ENCODE measurements at places on chromosomes 1 and 21.

GRCh38 chr1:4880626-4881025 is 226.2 kb downstream of the AJAP1 start:
- DNase-seq, result no peak

DNA sequence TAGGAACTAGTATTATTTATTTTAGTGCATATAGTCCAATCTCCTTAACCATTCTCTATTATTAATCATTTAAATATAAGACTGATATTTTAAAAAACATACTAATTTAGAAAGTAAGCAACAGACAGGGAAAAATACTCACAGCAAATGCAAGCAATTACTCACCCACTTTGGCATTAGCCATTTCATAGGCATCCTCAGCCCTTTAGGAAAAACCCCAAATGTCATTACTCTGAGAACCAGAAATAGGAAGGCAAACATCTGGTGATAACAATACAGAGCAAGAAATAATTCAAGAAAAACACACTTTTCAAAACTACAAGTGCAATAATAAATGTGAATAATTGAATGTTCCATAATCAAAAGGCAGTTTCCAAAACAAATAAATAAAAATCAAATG is 545.1 kb downstream of the PLPP3 start:
- DNase-seq, result no peak

- no peak for DNase-seq
These were observed 87.0 kb downstream of the ACBD6 start for GRCh38 chr1:180415236-180415848.

GRCh38 chr1:121558514-121558913 is 373.7 kb downstream of the SRGAP2C start:
- DNase-seq, result no peak

GRCh38 chr1:64287071-64287470 is 83.6 kb downstream of the UBE2U start:
- DNase-seq, result no peak

- DNase-seq, result peak; percentile 17
These were observed at the start of gene TGFB2 for GRCh38 chr1:218344814-218345672. Gene TGFB2, plus strand, starts transcription at chr1:218345336. Its CDS starts 1,366 bp downstream, at chr1:218346702.

DNA sequence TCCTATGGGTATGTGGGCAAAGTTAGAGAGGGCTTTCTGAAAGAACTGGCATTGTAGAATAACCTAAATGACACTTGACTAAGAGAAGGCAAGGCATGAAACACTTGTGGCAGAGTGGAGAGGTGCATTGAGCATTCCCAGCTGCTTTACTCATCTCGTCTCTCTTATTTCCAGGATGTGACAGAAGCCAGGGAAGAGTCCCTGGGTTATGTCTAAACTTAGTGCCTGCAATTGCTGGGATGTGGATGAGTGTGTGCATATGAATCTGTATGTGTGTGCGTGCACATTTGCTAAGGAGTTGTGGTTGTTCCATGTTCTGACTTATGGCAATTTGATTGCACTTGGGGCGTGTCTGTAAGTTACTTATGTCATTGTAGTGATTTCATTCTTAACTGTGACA is 1326.5 kb upstream of the B3GALT2 start:
- no peak for DNase-seq

GRCh38 chr1:50968821-50969610 is 1.0 kb upstream of the CDKN2C start:
- DNase-seq, result peak; percentile 30

GRCh38 chr1:101284021-101284420 is 47.2 kb downstream of the S1PR1 start:
- no peak for DNase-seq

GRCh38 chr1:45836451-45836850 is 33.0 kb downstream of the MAST2 start:
- DNase-seq, result no peak

DNA sequence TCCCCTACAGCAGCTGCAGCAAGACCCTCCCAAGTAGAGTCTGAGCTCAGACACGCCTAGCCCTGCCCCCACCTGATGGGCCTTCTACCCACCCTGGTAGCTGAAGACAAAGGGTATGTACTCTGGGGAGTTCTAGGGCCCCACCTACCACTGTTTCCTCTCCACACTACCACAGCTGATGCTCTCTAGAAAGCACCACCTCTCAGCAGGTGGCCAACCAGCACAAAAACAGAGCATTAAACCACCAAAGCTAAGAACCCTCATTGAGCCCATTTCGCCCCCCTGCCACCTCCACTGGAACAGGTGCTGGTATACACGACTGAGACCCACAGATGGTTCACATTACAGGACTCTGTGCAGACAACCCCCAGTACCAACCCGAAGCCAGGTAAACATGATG is 258.9 kb downstream of the SETD4 start:
- DNase-seq, result no peak

- DNase-seq, result no peak
These were observed 1.0 kb downstream of the KCNK1 start for GRCh38 chr1:233614743-233615521.

GRCh38 chr1:182707122-182707521 is 22.7 kb upstream of the RGS8 start:
- no peak for DNase-seq

DNA sequence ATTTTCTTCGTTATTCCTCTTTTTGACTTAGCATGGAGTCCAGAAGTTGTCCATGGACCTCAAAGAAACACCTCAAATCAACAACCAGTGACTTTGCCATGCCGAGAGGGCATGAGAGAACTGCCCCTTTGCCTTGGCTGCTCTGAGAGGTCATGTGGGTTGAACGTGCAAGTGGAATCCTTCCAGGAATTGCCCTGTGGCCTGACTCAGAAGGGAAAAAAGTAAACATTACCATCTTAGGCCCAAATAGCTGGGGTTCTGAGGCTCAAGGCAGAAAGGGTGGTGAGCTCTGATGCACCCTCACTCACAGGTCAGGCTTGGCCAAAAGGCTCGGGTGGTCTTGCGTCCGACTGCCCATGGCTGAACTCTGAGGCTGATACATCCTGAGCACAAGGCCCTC is 15.1 kb downstream of the STUM start:
- DNase-seq, result no peak

DNA sequence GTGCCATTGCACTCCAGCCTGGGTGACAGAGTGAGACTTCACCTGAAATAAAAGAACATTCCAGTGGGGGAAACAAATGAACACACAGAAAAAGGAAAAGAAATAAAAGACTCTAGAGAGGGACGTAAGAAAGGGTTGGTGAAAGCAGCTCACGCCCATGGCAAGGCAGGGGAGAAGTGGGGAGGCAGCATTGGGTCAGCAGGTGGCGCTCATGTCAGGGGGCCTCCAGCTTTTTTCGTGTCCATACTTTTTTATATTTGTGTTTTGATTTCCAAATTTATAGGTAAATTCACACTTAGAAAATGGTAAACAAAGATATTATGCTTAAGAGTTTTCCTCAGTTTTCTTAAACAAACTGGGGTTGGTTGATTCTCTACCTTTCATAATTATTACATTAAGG is 45.5 kb downstream of the VPS13D start:
- peak; percentile 58 for DNase-seq

DNA sequence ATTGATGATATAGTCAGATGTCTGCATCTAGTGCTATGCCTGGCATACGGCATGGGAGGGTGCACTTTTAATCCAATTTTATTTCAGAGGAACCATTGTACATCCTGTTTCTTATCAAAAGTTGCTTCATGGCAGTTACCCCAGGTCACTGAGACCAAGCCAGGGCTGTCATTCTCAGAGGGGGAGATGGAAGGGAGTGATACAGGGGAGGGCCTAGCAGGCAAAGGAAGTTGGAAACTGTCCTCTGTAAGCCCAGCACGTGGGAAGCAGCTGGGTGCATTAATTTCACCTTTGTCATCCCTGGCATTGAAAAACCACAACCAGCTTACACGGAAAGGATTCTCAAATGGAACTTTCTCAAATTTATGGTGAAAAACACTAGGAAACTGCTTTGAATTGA is 458.7 kb upstream of the ADAMTS5 start:
- DNase-seq, result no peak

DNA sequence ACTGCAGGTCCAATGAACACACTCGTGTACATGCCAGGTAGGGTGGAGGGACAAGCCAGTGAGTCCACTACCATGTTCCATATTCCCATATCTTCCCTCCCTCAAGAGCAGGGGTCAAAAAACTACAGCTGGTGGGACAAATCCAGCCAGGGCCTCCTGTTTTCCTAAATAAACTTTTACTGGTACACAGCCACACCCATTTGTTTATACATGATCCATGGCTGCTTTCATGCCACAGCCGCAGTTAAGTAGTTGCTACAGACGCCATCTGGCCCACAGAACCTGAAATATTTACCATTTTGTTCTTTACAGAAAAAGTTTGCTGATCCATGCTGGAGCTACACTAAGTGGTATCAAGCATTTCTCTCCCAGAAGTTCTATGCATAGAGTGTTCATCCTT is 42.4 kb downstream of the CASQ2 start:
- no peak for DNase-seq

DNA sequence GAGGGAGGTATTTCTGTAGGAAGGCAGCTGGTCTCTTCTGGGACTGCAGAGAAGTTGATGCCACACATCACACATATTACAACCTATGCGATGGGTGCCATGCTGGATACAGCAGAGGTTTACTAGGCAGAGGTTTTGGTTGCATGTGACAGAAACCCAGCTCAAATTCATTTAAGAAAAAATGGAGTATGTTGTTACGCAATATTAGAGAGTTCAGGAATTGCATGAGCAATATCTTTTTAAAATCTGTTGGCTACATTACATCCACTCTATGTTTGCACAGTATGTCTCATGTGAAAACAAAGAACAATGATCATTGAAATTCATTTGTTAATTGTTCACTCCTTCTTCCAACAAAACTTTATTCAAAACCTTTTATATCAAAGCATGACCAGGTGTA is 425.2 kb downstream of the RWDD3 start:
- DNase-seq, result no peak

GRCh38 chr1:156477526-156478249 is 22.9 kb downstream of the MEF2D start:
- DNase-seq, result no peak

- peak; percentile 79 for DNase-seq
These were observed 14.0 kb downstream of the RHBG start for GRCh38 chr1:156383023-156383422.

- peak; percentile 71 for DNase-seq
These were observed 14.4 kb downstream of the SMYD3 start for GRCh38 chr1:246492611-246493245.

GRCh38 chr1:51648180-51649109 is 31.6 kb downstream of the OSBPL9 start:
- DNase-seq, result no peak

- no peak for DNase-seq
These were observed 22.0 kb downstream of the UBIAD1 start for GRCh38 chr1:11294951-11295350.

DNA sequence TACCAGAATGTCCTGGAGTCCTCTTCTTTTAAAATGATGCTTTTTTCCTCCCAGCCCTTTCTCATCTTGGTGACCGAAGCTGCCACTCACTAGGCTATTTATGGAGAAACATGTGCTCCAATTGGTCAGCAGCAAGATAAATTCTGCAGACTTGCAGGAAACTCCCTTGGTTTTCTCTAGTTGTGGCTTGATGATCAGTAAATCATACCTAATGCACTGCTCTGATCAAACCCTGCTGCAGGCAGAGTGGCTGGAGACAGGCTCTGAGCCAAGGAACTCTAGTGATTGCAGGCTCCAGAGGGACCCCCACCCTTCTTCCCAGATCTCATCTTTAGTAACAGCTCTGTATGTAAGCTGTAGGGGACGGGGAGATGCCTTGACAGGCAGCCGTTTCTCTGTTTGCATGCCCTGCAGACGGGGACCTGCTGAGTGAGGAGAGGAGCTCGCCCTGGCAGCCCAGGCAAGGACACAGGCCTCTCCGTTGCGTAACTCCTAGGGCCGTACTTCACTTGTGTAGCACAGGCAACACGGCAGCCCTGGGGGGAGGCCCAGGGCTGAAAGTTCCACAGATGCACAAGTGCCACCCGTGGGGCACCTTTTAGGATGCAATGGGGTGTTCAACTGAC is 14.5 kb downstream of the SLC6A17 start:
- DNase-seq, result no peak

- no peak for DNase-seq
These were observed 105.5 kb downstream of the LRIG2 start for GRCh38 chr1:113178522-113178921.

DNA sequence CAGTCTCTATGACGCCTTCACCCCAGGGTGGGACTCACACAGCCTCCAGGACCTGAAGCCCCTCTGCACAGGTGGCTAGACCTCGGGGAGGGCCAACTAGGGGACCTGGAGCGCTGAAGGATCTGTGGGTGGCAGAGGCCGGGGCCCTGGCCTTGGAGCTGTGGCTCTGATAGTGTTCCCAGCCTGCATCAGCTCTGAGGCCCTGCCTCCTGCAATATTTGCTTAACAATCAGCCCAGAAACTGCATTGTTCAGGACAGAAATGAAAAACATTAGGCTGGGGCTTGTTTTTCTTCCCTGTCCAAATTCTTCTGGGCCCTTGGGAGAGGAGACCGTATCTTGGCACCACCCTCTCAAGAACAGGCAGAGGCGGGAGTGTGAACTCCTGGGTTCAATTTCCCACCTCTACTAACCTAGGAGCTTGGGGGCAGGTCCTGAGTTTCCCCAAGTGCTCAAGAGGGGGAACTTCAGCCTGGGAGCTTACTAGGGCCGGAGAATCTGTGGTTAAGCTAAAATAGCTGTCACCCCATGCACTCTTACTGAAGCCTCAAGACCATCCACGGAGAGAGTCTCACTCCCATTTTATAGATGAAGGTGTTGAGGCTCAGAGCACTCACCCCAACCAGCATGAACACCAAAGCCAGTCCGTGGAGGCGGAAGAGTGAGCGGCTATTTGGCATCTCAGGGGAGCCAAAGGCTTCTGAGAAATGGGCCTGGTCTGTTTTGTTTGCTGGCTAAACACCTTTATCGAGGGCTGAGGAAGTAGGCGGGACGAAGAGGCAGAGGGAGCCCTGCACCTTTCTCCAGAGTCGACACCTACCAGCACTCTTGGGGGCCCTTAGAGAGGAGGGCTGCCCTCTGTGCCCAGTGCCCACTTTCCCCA is 18.8 kb upstream of the CASZ1 start:
- DNase-seq, result no peak

DNA sequence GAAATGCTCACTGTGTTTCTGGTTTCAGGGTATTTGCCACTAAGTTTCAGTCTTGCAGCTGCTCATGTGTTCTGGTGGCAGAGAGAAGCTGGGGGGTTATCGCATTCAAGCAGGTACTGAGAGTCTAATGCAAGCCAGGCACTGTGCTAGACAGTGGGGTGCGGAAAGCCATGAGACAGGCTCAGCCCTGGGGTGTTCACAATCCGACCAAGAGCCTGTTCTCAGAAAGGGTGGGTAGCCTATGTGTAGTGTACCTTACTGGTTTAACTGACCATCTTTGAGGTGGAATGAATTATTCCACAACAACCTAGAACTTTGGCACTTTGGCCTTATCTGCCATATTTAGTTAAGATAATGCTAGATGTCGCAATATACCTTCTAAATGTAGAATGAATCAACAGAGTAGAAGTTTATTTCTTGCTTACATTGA is 55.3 kb upstream of the ROR1 start:
- no peak for DNase-seq

DNA sequence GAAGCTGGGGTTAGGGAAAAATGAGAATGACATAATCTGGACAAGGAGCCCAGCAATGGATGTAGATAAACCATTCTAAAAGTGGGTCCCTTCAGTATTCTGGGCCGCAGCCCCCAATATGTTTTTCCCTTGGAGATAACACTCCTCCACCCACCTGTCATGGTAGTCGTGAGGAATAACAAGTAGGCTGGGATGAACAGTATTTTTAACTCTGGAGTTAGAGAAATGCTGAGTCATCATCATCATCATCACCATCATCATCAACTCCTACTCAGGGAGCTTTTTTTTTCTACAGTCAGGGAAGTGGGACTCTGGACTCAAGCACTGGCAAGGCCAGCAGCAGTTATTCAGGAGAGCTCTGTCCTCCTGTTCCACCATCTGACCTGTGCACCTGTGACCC is 12.8 kb downstream of the CADM3 start:
- no peak for DNase-seq

All from endothelial cell (in vitro differentiated cells).